ENCODE measurements at places on chromosomes 1 and 21.

DNA sequence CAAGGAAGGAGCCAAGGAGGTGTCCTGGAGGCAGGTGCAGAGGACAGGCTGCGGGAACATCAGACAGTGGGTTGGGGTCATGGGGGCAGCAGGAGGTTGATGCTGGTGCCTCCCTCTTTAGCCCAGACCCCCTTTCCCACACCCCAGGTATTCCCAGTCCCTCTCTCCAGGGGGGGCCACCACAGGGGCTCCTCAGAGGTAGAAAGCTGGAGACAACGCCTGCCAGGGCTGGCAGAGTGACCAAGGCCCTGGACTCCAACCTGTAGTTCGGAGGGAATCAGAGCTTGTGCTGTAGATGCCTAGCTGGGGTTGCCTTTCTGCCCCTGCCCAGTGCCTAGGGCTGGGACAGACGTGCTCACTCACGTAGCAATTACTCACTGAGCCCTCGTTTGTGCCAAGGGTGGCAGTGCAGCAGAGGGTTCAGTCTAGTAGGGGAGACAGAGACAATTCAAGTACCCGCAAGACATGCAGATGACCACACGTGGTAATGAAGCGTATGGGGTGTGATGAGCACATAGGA, 148.2 kb downstream of the PTPRU start:
- no peak for DNase-seq

DNA sequence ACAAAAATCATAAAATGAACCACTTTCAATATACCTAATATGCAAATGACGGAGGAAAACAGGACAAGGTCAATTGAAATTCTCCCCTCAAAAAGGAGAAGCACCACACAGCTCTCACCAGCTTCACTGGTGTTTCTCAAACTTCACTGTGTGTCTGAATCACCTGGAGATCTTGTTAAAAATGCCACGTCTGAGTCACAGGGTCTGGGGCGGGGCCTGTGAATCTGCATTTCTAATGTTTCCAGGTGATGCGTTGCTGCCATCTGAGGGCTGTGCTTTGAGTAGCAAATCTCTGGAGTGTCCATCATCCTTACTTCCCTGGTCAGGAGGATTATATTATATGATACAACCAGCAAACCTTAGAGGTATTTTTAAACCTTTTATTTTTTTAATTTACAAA, 9.0 kb downstream of the CLDN19 start:
- peak; percentile 32 for DNase-seq

DNA sequence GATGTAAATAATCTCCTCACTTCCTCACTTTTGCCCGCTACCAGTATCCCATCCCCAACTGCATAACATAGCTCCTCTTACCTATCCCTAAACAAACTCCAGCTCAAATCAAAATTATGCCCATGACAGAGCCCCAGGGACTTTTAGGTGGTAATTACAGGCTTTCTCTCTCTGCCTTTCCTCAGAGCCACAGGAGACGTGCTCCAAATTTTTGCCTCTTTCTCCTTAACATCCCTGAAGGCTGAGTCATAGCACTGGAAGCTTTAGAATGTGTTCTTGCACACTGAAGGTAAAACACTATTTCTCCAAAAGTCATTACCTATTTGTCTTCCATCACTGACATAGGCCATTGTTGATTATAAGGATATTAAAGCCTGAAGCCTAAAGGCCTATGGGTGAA, 263.5 kb upstream of the PLD5 start:
- DNase-seq, result peak; percentile 2

- no peak for DNase-seq
Measured at GRCh38 chr1:198549866-198550265, 9.4 kb upstream of the ATP6V1G3 start.

- no peak for DNase-seq
Measured at GRCh38 chr1:224587051-224587450, 29.1 kb upstream of the CNIH3 start.

- DNase-seq, result peak; percentile 33
Measured at GRCh38 chr1:97050506-97050905, 328.9 kb downstream of the PTBP2 start.

- no peak for DNase-seq
Measured at GRCh38 chr1:228555074-228555994, 68.2 kb downstream of the RNF187 start.

DNA sequence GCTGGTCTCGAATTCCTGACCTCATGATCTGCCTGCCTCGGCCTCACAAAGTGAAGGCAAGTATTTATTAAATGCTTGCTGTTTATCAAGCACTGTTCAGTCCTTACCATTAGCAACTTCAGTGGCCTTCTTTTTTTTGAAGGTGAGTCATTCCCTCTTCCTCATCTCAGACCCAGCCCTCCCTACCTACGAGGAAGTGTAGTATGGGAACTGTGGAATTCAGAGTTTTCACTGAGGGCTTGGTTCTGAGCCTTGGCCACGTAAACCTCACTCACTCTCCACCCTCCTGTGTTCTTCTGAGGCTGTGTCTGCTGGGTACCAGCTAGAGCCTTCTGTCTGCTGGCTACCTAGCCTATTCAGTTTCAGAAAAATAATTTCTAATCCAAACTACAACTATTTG, 218.3 kb upstream of the SGIP1 start:
- peak; percentile 71 for DNase-seq

GRCh38 chr1:48025076-48025475, 27.9 kb upstream of the TRABD2B start:
- DNase-seq, result no peak

GRCh38 chr1:53145051-53145600, 2.7 kb upstream of the SLC1A7 start:
- no peak for DNase-seq

DNA sequence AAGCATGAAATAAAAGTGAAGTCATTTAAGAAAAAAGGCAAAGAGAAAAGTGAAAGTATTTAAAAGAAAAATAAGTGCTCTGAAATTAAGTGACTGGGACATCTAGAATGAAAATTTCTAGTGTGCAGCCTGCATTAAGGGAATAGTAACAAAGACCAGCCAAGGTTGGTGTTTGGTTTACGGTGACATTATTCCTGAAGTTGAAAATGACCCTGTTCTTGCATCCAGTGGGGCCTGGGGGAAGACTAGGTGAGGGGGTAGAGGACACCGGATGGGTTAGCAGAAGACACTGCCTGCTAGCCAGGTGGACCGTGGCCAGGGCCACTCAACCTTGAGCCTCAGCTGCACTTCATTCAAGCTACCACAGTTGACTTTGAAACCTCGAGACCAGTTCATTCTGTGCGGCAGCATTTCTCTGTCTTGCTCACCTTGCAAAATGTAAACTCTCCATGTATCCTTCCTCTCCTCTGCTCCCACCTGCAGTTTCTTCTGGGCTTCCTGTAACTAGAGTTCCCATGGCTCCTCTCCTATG, 14.3 kb upstream of the KCNK1 start:
- no peak for DNase-seq

DNA sequence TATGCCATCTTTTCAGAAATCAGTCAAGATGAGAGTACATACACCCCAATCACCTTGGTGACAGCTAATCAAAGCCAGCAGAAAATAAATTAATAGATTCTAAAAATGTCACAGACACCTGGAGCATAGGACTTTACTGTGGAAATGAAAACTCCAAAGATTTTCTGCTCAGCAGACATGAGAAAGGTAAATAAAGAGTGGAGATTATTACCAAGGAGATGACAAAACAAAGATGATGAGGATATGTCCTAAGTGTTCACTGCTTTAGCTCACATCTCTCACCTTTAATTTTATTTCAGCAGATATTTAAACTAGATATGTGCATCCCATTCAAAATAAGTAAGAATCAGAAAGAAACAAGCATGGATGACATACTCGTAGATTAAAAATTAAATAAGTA, 14.8 kb upstream of the KCNT2 start:
- no peak for DNase-seq

DNA sequence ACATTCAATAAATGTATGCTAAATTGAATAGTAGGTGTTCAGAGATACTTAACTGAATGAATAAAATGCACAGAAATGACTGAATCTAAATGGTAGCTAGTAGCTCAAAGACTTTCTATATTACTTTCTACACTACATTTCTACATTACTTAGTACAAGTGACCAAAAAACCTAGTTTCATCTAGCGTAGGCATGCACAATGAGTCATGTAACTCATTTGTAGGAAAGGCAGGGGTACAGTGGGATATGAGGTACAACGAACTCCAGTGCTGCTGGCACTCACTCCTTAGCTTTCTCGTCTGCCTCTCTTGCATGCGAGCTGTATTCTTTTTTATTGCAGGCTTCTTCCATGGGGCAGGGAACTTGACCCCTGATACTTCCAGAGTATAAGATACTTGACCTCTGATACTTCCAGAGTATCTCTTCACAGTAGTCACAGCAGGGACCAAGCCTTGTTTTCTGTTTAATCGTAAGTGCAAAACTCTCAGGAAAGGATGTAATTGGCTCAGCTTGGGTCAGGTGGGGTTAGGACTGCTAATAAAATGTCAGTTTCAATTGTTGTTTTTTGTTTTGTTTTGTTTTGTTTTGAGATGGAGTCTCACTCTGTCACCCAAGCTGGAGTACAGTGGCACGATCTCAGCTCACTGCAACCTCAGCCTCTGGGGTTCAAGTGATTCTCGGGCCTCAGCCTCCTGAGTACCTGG, 4.9 kb upstream of the ATP2B4 start:
- DNase-seq, result peak; percentile 22

- peak; percentile 20 for DNase-seq
Measured at GRCh38 chr1:206797534-206798383, 25.5 kb upstream of the IL10 start.

DNA sequence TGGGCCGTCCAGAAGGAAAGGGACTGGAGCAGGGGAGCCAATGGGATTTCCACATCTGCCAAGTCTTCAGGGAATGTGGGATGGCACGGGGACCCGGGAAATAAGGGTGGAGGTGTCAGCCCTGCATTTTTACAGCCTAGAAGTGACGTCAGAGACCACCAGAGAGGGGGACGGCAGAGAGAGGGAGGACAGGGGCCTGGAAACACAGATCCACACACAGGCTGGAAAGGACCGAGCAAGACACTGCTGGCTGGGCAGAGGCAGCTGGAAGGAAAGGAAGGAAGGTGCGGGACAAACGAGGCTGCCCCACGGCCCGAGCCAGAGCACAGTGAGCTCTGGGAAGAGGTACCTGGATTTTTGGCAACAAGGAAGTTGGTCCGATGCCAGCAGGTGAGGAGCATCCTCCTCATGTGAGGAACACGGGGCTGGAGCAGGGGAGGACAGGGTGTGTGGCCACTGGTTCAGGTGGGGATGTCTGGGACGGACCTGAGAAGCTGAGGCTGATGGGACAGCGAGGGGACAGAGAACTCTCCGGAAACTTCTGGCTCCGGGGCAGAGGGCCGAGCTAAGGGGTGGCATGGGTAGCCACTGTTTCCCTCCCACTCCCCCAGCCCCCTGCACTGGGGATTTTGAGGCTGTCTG, 138.3 kb downstream of the PGBD5 start:
- no peak for DNase-seq

GRCh38 chr1:24111996-24112779, at the start of gene MYOM3:
TSS of gene MYOM3 (minus strand) at chr1:24112135. CDS start at chr1:24108636, 3,499 bp downstream.
- DNase-seq, result peak; percentile 79

DNA sequence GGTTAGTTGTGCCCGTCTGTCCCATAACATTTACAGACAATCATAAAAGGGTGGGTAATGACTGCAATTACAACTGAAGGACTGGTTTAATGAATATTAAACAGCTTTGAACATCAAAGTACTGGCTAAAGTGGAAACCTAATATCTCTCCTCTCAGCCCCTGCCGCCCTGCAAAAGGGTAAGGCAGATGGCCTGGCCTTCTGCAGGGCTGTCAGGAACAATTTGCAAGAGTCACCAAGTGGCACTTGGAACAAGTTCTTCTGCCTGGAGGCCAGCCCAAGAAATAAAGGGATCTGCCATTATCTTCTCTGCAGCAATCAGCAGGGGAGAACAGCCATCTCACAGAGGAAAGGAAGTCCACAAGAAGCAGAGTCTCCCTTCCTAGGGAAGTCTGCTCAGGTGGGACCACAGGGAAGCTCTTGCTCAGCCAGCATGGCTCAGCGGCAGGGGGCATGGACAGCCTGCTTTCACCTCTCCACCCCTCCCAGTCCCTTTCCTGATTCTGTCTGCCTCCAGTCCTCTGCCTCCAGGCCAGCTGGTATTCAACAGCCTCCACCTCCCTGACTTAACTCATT, 96.1 kb downstream of the TRABD2B start:
- DNase-seq, result no peak

- no peak for DNase-seq
Measured at GRCh38 chr1:212082765-212083406, 47.3 kb downstream of the DTL start.

DNA sequence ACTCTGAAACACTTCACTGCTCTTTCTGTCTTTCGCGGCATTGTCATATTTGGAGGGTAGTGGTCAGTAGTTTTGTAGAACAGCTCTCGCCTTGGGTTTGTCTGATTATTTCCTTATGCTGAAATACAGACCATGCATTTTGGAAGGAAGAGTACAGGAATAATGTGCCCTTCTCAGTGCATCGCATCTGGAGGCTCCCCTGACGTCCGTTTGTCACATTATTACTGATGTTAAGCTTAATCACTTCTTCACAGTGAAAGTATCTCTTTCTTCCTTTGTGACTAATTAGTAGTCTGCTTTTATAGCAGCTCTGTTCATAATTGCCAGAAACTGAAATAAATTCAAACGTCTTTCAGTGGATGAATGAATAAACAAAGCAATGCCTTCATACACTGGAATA, 85.7 kb upstream of the CXADR start:
- DNase-seq, result no peak

DNA sequence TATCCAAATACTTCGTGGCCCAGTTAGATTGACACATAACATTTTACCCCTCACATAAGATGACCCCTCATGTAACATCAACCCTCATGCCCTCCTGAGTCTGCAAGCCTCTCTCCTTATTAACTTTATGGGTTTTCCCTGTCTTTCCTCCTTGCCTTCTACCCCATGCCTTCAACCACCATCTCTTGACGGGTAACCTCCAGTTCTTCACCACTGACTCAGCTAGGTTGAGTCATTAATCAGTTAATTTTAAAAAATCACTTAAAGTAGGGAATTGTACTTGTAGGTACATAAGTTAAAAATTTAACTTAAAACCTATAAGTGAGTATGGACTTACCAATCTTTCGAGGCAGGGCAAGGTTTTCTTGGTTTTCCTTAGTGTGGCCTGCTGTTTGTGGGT, 330.7 kb downstream of the CAMTA1 start:
- peak; percentile 54 for DNase-seq

DNA sequence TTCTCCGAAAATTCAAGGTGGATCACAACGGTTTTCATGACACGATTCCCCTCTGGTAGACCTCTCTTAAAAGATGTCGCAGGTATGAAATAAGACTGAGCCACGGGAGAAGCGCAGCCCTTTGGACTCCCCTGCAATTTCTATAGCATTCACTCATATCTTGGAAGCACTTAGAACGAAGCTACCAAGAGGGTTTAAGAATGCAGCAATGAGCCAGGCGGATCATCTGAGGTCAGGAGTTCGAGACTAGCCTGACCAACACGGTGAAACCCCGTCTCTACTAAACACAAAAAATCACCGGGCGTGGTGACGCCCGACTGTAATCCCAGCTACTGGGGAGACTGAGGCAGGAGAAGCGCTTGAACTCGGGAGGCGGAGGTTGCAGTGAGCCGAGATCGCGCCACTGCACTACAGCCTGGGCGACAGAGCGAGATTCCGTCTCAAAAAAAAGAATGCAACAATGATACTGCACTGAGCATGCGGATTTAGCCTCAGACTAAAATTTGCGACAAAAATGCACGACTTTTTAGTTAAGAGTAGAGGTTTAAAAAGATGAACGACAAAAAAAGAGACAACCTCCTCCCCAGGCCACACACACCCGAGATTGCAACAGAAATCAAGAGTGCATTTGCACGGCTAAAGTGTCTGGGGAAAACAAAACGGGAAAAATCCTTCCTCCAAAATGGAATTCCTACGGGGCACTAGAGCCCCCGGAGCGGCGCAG, 743 bp downstream of the TOMM20 start:
- no peak for DNase-seq

All from M059J (cell line).